NCI-H1092 (cell line): ENCODE measurements at places on chromosomes 1 and 21.

DNA sequence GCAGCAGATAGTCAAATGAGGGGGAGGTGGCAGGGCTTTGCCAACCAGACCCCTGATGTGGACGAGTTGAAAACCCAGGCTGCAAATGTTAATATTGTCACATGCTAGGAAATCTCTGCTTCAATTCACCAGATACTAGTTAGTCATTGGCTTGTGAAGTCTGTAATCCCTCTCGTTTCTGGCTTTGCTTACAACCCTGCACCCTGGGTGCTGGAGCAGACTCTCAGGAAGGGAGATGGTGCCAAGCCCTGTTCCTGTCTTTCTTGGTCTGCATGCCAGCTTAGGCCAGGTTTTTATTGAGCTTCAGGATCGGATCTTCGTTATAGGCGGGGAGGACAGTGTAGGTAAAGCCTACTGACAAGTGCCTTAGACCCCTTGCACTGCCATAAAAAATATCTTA lies 53.3 kb downstream of the MDM4 start:
- DNase-seq = no peak

DNA sequence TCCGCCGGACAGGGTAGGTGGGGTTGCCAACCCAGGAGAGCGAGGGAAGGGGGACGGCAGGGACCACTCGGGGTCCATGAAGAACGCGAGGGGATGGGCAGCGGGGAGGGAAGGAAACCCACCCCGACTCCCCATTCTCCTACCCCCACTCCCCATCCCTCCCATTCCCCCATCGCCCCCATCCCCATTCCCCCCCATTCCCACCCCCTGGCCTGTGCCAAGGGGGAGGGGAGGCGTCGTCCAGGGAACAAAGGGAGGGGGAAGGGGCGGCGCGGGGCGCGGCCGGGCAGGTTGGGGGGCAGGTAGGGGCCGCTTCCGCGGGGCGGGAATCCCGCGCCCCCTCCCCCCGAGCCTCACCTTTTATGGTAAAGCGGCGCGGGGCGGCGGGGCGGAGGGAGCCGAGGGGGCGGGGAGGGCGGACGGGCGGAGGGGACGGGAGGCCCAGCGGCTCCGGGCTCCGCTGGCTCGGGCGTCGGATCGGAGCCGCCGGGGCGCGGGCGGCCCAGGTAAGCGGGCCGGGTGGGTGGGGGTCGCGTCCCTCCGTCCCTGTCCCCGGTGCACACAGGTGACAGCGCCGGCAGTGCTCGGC lies at the start of gene FBLIM1:
TSS of gene FBLIM1 (plus strand) at position 453 of the 589 bp plus-strand sequence. CDS start 6,189 bp downstream, outside the sequence.
- no peak for DNase-seq

GRCh38 chr1:9391620-9392019 lies 98.9 kb downstream of the SPSB1 start:
- no peak for DNase-seq

DNA sequence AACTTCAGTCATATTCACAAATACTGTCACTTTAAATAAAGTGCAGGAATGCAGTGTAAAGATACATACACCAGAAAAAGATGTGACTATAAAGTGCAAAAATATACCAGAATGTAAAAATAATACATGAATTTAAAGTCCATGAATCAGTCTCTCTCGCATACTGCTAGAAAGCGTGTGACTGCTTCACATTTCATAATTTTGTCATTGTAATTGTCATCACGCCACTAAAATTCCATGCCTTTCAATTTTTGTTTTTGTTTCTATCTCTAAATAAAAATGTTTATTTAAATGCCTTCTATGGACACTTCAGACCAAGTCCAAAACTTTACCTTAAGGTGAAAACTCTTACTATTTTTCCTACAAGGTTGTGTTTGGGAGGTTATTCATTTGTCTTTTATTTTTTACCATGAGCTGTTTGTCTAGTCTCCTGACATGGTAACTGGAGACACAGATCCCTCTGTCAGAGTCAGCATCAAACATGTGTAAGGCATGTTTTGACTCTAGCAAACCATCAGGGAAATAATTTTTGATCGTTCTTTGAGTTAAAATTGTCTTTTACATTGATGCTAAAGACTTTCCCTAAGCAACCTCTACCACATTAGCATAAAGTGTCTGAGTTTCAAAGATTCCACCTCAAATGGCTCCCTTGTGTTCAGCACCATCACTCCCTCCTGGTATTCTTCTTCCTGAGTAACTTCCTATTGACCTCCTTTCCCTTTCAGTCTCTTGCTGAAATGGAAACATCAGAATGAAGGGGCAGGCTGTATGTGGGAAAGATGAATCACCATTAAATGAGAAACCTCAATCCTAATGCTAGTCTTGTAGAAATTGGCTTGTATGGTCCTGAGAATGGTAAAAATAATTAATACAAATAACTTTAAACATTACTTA lies 14.0 kb upstream of the AIM2 start:
- DNase-seq = no peak

GRCh38 chr1:11599891-11600576 lies 54.2 kb downstream of the FBXO2 start:
- no peak for DNase-seq

DNA sequence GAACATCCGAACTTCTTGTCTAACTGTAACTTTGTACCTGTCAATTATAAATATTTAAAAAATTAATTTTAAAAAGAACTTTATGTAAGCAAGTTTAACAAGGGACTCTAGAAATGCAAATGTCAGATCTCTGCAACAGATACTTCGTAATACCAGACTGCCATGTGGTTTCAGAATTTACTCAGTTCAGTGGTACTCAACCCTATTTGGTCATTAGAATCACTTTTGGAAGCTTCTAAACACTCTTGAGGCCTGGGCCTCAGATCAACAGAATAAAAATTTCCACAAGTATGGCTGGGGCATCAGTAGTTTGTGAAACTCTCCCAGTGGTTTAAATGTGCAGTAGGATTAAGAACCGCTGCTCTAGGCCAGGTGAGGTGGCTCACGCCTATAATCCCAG lies 139.5 kb upstream of the SMYD2 start:
- no peak for DNase-seq

DNA sequence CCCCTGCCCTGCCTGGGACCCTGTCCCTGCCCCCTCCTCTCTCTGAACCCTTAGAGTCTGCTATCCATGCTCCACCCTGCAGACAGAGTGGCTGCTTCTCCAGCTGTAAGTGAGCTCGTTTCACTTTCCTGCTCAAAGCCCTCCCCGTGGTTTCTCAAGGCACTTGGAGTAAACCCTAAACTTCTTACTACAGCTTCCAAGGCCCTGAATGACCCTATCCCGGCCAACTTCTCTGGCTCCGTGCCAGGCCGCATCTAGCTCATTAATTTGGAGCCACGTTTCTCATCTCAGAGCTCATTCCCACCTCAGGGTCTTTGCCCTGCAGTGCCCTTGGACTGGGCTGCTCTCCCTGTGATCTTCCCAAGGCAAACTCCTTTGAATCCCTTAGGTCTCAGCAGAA lies 235.1 kb upstream of the RUNX1 start:
- DNase-seq = no peak

- no peak for DNase-seq
Observed at GRCh38 chr1:85957760-85958159, 198.8 kb downstream of the COL24A1 start.

- peak; percentile 86 for DNase-seq
Observed at GRCh38 chr1:43558346-43558841, 27.7 kb downstream of the PTPRF start.

GRCh38 chr1:78843546-78843945 lies 163.0 kb downstream of the ADGRL4 start:
- DNase-seq = no peak

GRCh38 chr1:235972311-235972689 lies 92.6 kb downstream of the NID1 start:
- no peak for DNase-seq

DNA sequence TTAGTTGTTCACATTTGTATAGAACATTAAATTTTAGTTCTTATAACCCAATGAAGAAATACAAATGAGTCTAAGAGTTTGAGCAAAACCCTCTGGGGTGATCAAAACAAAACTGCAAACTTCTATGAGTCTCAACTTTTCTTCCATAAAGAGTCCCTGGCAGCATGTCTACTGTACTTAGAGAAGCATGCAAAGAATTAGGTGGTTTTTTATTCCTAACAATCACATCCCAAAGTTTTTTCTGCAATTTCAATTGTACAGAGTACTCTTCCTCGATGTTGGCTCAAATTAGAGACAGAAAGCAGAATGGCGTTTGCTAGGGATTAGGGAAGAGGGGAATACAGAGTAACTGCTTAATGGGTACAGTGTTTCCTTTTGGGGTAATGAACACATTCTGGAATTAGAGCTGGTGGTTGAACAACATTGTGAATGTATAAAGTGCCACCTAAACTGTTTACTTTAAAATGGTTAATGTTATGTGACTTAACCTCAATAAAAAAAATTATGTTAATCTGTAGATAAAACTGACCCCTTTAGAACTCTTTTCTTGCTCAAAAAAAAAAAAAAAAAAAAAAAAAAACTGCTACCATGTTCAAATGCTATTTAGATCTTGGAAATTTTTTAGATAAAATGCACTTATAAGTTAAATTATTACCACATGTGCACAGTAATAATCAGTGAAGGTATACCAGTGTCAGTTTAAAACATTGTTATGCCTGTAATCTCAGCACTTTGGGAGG lies 4.8 kb downstream of the RC3H1 start:
- no peak for DNase-seq

GRCh38 chr1:199155166-199156019 lies 516.6 kb downstream of the PTPRC start:
- no peak for DNase-seq
